Mucosa of gallbladder (tissue), 1 donor: ENCODE measurements at places on chromosomes 4 and X. TPM values are rescaled to one million over a fixed set of nuclear protein-coding genes. Genes with fewer than 3 reads are reported as not detected.

Gene LAMP2
- total RNA-seq: 328 TPM

Gene ZMAT1
- 7.8 TPM for total RNA-seq

Gene SNCA
- total RNA-seq: 6.1 TPM

Gene ANOS1
- total RNA-seq: 2.9 TPM

Gene TLR8
- 1.4 TPM for total RNA-seq

Gene CCSER1
- 5.4 TPM for total RNA-seq

Gene XKRX
- total RNA-seq: 0.26 TPM

Gene BEX5
- total RNA-seq: 41.1 TPM

Gene USP17L12
- total RNA-seq: not detected

Gene WDR19
- total RNA-seq: 34.3 TPM

Gene FRG2
- not detected for total RNA-seq

Gene PAGE4
- total RNA-seq: not detected

Gene TLR10
- total RNA-seq: 0.98 TPM

Gene CFAP99
- total RNA-seq: 1.3 TPM

Gene PABPC4L
- total RNA-seq: 1.1 TPM

Gene SPATA4
- 0.29 TPM for total RNA-seq

Gene TMEM128
- 15.9 TPM for total RNA-seq

Gene PPP2R2C
- 0.49 TPM for total RNA-seq

Gene TMEM156
- total RNA-seq: 3.3 TPM

Gene TMEM150C
- 8.8 TPM for total RNA-seq

Gene NSD2
- 45.9 TPM for total RNA-seq

Gene S100G
- total RNA-seq: not detected

Gene ARAF
- 96.5 TPM for total RNA-seq

Gene ETDB
- total RNA-seq: not detected

Gene INPP4B
- 16.0 TPM for total RNA-seq

Gene TCEAL6
- total RNA-seq: not detected

Gene F8A2
- not detected for total RNA-seq

Gene TRO
- 11.1 TPM for total RNA-seq

Gene SH2D1A
- total RNA-seq: 1.0 TPM

Gene MND1
- total RNA-seq: 1.7 TPM

Gene ARHGEF38
- total RNA-seq: 20.4 TPM

Gene ATRX
- 77.3 TPM for total RNA-seq

Gene ADAMTS3
- 0.40 TPM for total RNA-seq

Gene VCX3B
- total RNA-seq: not detected

Gene BMP15
- not detected for total RNA-seq

Gene NAP1L2
- total RNA-seq: 4.4 TPM

Gene CXCL11
- total RNA-seq: not detected

Gene MAGIX
- total RNA-seq: 18.3 TPM

Gene GLRA2
- total RNA-seq: not detected

Gene EDNRA
- total RNA-seq: 9.7 TPM

Gene IGFBP7
- total RNA-seq: 1,557 TPM

Gene BRS3
- not detected for total RNA-seq

Gene EREG
- 5.7 TPM for total RNA-seq

Gene KLKB1
- total RNA-seq: 3.7 TPM

Gene TCEAL5
- 0.17 TPM for total RNA-seq

Gene DDX53
- not detected for total RNA-seq

Gene XAGE1B
- not detected for total RNA-seq

Gene FGG
- 15.0 TPM for total RNA-seq

Gene UGT2B10
- 10.2 TPM for total RNA-seq

Gene SLITRK4
- 1.2 TPM for total RNA-seq

Gene MAP7D3
- 6.3 TPM for total RNA-seq

Gene NDP
- 0.23 TPM for total RNA-seq
